NCI-H345 (cell line): ENCODE measurements at places on chromosomes 7 and 10.

GRCh38 chr10:131689954-131690757 is 210.7 kb upstream of the PPP2R2D start:
- DNase-seq, result no peak

- no peak for DNase-seq
Observed at GRCh38 chr7:12670000-12670729, 17.3 kb upstream of the ARL4A start.

DNA sequence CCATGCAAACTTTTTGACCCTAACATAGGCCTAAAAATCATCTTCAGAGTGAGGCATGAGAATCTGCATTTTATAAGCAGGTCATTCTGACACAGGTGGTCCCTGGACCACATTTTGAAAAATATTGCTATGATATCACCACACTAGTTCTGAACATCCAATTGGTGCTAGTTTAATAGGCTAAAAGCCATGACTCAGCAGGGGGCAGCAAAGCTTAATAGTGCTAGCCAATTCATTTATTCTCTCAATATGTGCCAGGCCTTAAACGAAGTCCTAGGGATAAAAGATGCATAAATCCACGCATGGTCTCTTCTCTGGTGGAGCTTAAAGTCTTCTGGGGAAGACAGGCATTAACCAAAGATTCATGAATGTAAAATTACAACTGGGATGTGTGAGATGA is 10.2 kb upstream of the SLC25A28 start:
- DNase-seq, result no peak

DNA sequence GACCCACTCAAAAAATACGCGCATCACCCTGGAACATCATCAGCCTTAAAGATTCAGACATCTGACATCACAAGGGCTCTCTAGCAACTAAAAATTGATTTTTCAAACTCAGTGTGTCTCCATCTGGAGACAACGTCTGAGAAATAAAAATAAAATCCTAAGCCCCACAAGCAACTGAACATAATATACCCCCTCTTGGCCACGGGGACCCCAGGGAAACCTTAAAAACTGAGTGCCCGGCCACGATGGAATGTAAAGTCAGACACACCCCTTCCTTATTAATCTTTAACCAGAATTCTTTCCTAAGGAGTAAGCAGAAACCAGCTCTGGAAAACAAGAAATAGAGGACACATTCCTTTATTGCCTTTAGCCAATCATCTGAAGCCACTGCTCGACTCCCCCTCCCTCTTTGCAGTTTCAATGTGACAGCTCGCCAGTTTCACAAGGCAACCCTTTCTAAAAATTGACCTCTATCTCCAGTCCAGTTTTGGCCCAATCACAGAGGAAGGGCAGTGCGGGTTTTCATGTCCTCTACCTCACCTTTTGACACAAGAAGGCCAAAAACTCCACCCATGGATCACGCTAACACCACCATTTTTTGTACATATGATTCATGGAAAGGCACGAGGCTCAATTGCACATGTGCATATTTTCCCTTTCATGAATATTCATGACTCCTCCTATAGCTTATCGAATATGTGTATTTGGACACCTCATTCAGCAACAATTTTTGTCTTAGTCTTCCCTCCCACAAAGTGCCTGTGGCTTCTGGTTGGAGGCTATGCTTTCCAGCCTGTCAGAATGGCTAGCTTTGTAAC is 24.2 kb downstream of the IFIT3 start:
- no peak for DNase-seq

DNA sequence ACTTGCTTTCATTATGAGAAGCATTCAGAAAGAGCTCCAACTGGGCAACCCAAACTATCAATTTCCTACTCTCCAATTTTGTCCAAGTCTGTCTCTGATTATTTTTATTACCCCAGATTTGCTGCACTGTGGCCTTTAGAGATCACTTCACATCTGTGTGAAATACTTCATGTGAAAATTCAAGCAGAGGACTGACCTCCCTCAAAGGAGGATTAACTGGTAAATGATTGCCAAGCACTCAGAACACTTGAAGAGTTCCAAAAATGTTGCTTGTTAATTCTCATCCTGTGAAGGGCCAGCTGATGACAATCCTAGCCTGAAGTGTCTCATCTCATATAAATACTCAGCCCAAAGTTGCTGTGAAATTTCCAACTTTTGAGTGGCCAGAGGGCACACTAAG is 182.8 kb upstream of the DGKB start:
- no peak for DNase-seq
